Stimulated activated CD8-positive, alpha-beta memory T cell treated with anti-CD3 and anti-CD28 coated beads, Interleukin-4, amount 100 ng/mL, for 1 hour (primary cell): ENCODE measurements at places on chromosomes 1 and 21.

- DNase-seq = no peak
Measured at GRCh38 chr1:71687376-71687775, 595.0 kb downstream of the NEGR1 start.

GRCh38 chr1:14851760-14852159 is 253.3 kb downstream of the KAZN start:
- DNase-seq = no peak

DNA sequence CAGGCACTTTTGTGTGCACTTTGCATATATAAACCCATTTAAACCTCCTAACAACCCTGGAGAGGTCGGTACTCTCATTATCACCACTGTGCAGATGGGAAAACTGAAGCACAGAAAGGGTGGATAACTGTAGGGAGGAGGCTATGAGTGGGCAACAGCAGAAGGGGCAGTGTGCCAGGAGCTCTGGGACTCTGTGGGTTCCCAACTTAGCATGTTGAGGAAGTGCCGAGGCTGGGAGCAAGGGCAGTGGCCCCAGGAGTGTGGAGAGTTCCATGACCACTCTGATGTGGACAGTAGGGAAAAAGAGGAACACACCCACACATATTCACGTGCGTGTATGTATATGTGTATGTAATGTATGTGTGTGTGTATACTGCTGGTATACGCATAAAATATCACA is 25.7 kb upstream of the KCNC4 start:
- no peak for DNase-seq

- no peak for DNase-seq
Measured at GRCh38 chr1:59243550-59243949, 53.3 kb upstream of the FGGY start.

DNA sequence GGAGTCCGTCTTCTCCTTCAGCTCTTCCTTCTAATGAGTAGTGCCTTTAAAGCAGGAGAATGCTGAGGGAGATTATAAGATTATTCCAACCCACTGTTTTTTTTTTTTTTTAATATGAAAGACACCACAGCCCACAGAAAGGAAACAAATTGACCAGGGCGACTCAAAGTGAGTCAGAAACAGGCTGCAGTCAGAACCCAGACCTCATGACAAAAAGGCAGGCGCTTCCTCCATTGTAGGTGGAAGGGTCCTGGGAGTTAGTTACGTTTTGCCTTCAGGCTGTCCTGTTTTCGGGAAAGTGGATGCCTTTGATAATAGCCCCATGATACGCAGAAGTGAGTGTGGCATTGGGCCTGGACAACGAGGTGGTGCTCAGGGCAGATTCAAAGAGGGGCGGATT is 21.0 kb downstream of the PLXNA2 start:
- DNase-seq = no peak
